HTR-8/SVneo (cell line): ENCODE measurements at places on chromosomes 1 and 21.

- DNase-seq = no peak
Measured at GRCh38 chr21:16071761-16072160, 342.0 kb downstream of the USP25 start.

GRCh38 chr21:35438643-35439404 lies 389.7 kb upstream of the RUNX1 start:
- no peak for DNase-seq

DNA sequence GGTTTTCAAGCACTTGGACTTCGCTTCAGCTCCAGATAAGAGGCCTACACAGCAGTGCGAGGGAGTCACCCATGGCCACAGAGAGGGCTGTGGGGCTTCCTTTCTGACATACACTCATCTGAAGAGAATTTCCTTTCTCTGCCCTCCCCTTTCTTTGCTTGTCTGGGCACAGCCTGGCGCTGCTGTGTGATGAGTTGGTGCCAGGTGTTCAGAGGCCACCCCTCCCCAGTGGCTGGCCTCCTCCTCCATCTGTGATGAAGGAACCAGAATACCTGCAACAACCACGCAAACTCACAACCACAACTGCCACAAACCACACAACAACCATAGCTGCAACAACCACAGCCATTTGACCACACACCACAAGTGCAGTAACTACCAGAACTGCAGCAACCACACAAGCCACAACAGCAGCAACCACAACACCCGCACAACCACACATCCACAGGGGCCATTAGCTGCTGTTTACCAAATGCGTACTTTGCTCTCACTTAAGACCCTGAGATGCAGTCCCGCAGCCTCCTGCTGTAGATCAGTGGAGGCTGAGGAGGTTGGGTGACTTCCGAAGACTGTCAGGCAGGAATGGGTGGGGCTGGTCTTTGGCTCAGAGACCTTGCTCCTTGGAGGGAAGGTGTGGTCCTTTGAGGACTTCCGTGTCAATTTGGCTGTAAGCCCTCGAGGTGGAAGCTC lies 71.1 kb downstream of the IER5 start:
- peak; percentile 72 for DNase-seq

DNA sequence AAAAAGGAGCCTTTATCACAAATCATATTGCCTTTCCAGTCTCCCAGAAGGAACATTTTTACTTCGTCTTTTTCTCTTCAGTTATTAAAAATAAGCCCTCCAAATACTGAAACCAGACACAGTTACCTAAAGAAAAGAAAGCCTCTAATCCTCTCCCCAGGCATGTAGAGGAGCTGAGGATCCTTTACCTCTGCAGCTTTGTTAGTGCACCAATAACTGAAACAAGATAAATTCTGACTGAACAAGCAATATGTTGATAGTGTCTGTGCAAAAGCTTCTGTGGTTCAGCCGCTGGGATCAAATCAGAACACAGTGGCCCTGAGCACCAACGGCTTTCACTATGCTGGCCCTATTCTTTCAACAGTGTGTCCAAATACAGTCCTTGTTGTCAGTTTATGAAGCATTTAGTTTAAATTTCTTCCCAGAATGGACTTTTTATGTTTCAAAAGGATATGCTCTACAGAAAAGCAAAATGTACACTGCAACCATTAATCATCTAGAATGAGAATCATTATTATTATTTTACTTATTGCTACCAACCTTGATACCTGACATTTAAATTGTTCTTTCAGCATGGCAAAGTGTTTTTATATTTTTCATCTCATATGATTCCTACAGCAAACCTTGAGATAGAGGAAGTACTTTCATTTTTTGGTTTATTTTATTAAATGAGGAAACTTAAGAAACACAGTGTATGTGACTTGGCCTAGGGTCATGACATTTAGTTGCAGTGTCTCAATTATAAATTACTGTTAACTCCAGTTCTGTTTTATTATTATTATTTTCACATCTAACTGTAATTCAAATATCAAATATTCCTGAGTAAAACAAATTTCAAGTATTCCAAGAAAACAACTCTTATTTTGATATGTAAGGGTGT lies 217.9 kb downstream of the NEGR1 start:
- DNase-seq = no peak

DNA sequence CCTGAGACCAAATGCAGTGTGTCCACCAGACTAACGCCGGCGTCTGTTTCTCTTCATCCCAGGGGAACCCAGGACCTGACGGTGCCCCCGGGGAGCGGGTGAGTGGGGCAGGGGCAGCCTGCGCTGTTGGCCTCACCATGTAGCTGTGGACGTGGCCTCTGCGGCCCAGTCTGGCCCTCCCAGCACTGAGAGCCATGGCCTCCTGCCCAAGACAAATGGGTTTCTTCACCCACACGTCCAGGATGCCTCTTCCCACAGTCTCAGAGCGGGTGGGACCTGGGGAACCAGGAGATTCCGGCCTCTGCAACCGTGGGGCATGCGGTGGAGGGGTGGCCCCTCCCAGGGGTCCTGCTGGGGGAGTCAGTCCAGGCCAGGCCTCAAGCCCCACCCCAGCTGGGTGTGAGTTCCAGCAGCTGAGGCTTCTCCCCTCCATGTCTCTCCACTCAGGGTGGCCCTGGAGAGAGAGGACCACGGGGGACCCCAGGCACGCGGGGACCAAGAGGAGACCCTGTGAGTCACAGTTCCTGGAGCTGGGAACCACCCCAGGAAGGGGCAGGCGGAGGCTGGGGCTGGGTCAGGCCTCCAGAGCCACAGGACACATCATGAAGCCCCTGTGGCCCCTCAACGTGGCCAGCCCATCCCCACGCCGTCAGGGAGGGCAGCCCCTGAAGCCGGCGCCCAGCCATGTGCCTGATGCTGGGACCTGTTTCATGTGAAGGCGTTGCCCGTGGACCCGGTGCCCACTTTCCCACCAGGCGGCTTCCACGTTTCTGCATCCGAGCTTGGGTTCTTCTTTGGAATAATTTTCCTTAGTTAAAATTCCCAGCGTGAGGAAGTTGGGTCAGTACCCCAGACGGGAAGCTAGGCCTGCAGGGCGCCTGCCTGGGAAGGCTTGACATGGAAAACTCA lies 11.0 kb downstream of the COL6A1 start:
- no peak for DNase-seq

DNA sequence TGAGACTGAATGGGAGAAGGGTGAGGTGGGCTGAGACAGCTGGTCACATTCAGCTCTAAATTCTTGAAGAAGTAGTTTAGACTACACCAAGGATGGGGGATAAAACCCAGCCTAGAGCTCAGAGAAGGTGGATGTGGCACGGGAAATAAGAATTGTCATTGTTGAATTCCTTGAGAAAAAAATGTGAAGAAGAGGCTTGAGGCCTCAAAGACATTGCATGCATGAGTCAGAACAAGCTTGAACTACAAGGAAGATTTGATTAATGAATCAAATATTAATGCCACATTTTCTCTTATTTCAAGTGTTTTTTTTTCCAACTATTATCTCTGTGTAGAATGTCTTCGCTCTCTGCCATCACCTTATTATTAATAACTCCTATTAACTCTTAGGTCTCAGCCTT lies 58.9 kb downstream of the MAP3K7CL start:
- no peak for DNase-seq

GRCh38 chr1:230356869-230357794 lies 69.0 kb downstream of the PGBD5 start:
- no peak for DNase-seq

- DNase-seq = no peak
Measured at GRCh38 chr21:36704281-36704957, 5.5 kb downstream of the SIM2 start.

DNA sequence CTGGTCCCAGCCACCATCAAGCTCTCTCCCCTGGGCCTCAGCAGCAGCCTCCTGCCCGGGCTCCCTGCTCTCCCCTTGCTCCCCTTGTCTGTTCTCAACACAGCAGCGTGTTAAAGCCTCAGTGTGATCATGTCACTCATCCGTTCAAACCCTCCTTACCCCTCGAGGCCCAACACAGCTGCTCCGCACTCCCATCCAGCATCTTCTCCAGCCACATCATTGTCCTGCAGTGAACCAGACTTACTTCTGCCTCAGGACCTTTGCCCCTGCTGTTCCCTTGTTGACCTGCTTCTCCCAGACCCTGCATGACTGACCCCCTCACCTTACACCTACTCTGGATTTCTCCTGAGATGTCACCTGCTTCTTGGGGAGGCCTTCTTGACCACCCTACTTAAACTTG lies 13.3 kb downstream of the CDK18 start:
- no peak for DNase-seq

DNA sequence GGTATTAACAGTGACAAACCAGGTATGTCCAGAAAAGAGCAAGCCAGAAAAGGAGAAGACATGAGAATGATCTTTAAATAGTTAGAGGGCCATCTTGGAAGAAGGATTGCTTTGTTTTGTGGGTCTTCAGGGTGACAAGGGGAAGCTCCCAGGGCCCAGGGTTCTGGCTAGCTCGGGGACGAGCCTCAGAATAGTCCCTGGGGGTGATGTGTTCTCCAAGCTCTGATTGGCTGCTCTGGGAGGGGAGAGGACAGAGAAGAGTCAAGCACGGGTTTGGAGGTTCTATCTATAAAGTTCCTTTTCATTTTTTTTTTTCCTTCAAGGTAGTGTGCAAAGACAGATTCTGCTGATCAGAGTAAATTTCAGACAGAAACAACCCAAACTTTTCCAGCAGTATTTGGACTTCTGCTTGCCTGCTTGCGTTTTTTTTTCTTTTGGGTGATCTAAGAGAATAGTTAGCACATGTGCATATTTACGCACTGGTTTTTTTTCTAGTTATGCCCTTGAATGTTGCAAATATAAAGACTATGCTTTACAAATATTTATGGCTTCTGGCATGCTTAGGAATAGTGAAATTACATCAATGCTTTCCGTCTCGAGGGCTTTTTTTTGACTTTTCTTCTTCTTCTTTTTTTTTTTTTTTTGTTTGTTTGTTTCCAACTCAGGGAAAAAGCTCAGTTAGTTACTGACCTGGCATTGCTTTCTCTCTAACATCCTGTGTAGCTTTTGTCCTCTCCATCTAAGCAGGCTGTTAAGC lies 59.7 kb downstream of the ROR1 start:
- DNase-seq = no peak

- no peak for DNase-seq
Measured at GRCh38 chr1:223479261-223479660, 86.0 kb downstream of the CCDC185 start.
